ENCODE measurements at places on chromosomes 2 and 18. TPM values are rescaled to one million over a fixed set of nuclear protein-coding genes. Genes with fewer than 3 reads are reported as not detected.

CLEC4F gene
- not detected for total RNA-seq

FSHR gene
- total RNA-seq, result 0.06 TPM

ATOH8 gene
- total RNA-seq, result 5.6 TPM

MYO5B gene
- 4.0 TPM for total RNA-seq

DNA sequence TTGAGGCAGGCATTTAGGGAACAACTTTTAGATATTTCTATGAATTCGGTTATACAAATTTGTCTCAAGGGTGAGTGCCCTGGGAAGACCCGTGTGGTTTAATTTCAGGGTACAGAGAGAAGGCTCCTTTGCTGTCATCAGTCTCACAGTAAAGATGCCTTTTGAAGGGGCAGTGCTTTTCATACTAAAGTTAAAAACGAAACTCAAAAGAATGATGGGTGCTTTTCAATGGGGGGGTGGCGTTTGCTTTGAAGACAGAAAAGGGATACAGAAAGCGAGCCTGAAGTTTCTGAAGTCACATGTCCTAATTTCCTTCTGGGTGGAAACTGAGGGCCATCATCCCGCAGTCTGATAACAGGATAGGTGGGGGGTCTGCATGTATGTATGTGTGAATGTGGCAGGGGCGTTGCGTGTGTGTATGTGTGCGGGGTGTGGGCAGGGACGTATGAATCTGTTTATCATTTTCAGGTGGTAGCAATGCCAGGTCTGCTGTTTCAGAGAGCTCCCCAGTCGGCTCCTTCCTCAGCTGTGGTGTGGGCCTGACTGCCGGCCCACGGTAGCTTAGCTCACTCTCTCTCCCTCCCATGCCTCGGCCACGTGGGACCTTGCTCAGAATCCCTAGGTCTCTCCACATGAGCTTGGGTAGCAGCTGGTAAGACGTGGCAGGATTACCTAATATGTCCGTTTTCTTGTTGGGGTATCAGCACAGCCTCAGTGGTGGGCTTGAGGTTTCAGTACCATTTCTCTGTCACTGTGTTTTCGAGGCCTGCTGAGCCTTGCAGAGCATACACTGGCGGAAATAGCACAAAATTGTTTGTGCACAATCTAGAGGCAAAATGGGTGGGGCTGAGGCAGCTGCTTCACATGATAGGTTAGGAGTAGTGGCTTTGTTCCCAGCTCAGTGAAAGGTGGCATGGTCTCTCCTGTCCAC, 32.7 kb downstream of the ARHGAP25 start:
- H3K27me3 ChIP-seq, result no peaks in the 10 kb centered on the region
- DNase-seq, result no peak
- H3K4me3 ChIP-seq, result no peak overlapping the region
- no peaks in the 10 kb centered on the region for H3K36me3 ChIP-seq

DNA sequence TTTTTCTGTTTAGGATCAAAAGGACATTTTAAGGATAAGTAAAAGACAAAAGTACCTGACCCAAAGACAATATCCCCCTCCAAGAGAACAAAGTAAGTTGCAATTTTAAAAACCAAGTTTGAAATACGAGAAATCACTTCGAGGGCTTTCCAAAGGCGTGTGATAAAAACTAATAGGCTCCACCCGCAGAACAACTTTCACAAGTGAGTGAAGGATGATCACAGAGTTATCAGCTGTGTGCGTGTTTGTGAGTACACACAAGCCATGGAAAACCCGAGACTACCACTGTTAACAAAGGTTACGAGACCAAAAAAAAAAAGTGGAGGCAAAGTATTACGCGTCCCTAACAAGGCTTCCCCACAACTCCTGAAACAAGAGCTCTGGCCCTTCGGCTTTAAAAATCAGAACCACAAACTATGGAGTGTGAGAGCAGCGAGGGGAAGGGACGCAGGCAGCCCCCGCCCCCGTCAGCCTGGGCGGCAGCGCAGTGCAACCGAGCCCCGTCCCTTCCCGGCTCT, 719 bp downstream of the SMAD2 start:
- H3K4me1 ChIP-seq, result peaks cover 37% of the 10 kb centered on the region
- H3K36me3 ChIP-seq, result no peaks in the 10 kb centered on the region
- no peaks in the 10 kb centered on the region for H3K27me3 ChIP-seq
- DNase-seq, result no peak

GRCh38 chr2:26576565-26577441, 64.4 kb downstream of the CIB4 start:
- H3K27ac ChIP-seq, result no peak overlapping the region
- H3K4me3 ChIP-seq, result no peak overlapping the region
- no peaks in the 10 kb centered on the region for H3K36me3 ChIP-seq
- H3K27me3 ChIP-seq, result no peaks in the 10 kb centered on the region

DNA sequence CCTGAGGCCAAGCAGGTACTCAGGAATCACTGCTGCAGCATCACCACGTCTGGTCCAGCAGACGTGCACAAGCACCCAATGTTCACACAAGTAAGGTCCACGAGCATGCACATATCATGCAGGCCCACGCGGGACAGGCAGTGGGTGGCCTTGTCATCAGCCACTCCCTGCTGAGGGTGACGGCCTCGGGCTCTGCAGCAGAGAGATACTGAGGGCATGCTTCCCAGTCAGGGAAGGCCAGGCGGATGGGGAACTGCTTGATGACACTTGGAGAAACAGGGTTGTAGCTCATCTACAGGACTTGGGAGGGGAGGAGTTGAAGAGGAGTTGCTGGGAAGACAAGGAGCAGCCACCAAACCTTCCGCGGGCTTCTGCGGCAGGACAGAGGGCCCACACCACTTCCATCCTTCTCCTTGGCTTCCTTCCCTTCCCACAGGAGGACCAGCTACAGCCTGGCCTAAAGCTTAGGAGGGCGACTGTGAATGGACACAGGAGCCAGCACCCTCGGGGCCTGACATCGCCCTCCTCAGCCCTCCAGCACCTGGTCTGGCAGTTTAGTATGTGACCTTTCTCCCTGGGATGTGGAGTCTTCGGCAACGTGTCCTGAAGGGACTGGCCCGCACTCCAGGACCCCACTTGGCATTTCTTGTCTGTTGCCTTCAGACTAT, 15.2 kb downstream of the MFSD2B start:
- H3K27ac ChIP-seq, result no peak overlapping the region
- DNase-seq, result no peak

DNA sequence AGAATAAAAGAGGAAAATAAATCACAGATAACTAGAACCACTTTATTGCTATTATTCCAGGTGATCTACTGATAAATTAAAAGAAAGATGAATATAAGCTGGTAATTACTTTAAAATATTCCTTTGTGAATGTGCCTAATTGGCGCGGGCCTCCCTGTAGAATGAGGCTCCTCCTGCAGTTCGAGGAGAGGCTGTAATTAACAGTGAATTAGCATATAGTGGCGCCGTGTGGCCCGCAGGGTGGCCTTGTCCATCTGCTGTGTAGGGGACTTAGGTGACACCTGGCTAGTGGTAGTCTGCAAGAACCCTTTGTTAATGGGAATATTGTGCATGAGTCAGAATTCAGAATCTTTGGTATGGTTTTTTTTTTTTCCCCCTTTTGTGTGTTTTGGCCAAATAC, 119.8 kb downstream of the AGAP1 start:
- H3K27me3 ChIP-seq, result no peaks in the 10 kb centered on the region
- H3K4me3 ChIP-seq, result no peak overlapping the region
- no peak for DNase-seq
- H3K27ac ChIP-seq, result no peak overlapping the region
- peaks cover 8% of the 10 kb centered on the region for H3K4me1 ChIP-seq
- no peaks in the 10 kb centered on the region for H3K36me3 ChIP-seq

DNA sequence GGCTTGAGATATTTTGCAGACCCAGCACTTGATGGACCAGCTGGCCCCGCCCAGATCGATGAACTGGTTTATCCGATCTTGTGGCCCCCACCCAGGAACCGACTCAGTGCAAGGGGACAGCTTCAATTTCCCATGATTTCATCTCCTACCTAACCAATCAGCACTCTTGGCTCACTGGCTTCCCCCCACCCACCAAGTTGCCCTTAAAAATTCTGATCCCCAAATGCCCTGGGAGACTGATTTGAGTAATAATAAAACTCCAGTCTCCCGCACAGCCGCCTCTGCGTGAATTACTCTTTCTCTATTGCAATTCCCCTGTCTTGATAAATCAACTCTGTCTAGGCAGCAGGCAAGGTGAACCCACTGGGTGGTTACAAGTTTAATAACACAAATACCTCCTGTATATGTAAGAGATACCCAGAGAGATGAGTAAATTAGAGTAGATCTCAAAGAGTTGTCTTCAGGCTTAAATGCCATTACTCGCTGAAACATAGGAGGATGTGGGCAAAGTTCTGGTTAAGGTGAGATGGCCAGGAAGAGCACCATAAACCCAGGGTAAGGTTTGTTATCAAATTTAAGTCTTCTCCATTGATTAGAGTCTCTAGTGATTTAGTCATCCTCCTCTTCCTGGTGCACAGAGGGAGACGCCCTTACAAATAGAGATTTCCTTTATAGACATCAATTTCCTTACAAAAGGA, 222.8 kb downstream of the ARL4C start:
- no peak for DNase-seq
- peaks cover 3% of the 10 kb centered on the region for H3K27me3 ChIP-seq
- H3K4me3 ChIP-seq, result no peak overlapping the region
- H3K4me1 ChIP-seq, result no peaks in the 10 kb centered on the region
- no peak overlapping the region for H3K27ac ChIP-seq

DNA sequence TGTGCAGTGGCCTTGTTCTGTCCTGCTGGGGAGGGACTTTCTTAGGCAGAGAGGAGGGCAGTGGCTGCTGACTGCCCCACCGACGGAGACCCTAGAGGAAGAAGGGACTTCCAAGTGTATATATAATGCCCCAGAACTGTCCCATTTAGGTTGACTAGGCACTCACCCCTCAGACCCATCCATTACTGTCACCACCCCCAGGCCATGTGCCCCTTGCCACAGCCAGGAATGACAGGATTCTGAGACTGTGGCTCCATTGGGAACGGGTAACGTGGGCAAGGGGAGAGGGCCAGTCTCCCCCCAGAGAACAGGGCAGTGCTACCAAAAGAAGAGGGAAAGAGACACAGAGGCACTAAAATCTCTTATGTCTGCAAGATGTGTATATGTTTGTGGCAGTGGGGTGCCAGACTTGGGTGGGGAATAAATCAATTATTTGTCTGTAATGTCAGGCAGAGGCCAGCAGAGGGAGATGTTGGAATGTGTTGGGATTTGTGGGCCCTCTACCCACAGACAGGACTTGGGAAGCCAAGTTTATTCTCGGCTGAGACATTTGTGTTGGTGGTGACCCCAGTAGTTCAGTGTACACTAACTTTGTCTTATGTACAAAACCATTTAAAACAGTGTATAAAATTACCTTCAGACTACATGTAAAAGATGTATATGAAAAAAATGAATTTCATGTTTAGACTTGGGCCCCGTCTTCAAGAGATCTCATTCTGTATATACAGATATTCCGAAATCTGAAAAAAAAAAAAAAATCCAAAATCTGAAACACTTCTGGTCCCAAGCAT, 24.0 kb upstream of the TMEM37 start:
- no peaks in the 10 kb centered on the region for H3K36me3 ChIP-seq
- H3K4me1 ChIP-seq, result peaks cover 7% of the 10 kb centered on the region
- H3K27me3 ChIP-seq, result no peaks in the 10 kb centered on the region

GRCh38 chr18:39051013-39051412, 1485.4 kb upstream of the CELF4 start:
- H3K4me1 ChIP-seq, result no peaks in the 10 kb centered on the region
- H3K36me3 ChIP-seq, result no peaks in the 10 kb centered on the region
- H3K27ac ChIP-seq, result no peak overlapping the region
- no peak overlapping the region for H3K4me3 ChIP-seq

DNA sequence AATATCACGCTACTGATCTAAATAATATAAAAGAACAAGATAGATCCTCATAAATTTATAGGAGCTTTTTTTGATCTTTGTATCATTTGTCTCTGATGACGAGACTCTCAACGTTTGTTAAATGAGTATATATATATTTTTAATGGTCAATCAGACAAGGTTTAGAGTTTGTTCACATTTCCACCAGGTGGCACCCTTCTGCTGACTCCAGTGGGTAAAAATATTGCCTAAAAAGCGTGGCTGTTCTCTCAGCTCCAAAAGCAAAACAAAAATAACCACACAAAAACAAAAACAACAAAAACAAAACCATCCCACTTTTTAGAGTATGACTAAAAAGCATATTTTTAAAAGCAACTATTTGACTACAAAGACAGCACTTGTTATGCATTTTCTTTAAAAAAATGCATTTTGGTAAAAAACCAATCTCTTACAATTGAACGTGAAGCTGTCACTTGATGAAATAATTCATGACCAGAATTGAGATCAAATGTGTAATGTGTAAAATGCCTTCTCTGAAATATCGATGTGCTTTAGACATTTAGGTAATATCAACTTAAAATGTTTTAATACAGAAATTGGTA, 723.2 kb downstream of the DPP10 start:
- H3K4me3 ChIP-seq, result no peak overlapping the region
- H3K27ac ChIP-seq, result no peak overlapping the region
- H3K36me3 ChIP-seq, result no peaks in the 10 kb centered on the region
- no peaks in the 10 kb centered on the region for H3K27me3 ChIP-seq

DNA sequence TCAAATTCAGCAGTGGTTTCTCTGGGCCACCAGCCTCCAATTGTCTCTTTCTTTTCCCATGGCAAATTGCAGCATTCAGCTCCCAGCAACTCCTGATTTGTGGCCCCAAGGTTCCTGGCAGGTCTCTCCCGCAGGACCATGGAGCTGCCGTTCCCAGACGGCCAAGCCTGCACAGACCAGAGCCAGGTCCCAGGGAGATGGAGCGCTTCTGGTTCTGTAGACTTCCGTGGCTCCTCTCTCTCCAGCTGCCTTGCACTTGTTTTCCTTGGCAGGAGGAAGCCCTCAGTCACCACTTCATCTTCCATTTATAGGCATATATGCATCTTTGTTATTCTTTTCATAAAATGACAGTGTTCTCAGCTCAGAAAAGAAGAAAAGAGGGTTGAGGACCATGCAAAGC, 21.7 kb downstream of the TNP1 start:
- H3K4me1 ChIP-seq, result no peaks in the 10 kb centered on the region
- no peak overlapping the region for H3K27ac ChIP-seq
- H3K27me3 ChIP-seq, result no peaks in the 10 kb centered on the region
- H3K4me3 ChIP-seq, result no peak overlapping the region
- DNase-seq, result no peak

GRCh38 chr2:43507137-43507536, 88.7 kb downstream of the THADA start:
- no peaks in the 10 kb centered on the region for H3K27me3 ChIP-seq
- H3K4me3 ChIP-seq, result no peak overlapping the region
- no peaks in the 10 kb centered on the region for H3K36me3 ChIP-seq
- DNase-seq, result no peak

DNA sequence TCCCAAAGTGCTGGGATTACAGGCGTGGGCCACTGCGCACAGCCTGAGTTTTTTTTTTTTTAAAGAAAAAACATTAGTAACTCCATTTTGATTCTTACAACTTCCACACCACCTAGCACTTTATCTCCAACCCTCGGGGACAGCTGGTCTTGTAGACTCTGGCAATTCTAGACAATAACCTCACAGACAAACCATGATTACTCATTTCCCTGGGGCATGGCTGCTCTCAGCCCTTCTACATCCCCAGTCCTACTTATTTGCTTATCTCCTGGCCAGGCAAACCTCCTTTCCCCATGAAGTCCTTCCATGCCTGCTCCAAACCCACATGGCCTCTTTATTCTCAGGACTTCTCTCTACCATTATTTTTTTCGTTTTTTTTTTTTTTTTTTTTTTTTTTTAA, 91.1 kb downstream of the ACTR3 start:
- peaks cover 6% of the 10 kb centered on the region for H3K4me1 ChIP-seq
- H3K4me3 ChIP-seq, result no peak overlapping the region
- no peaks in the 10 kb centered on the region for H3K36me3 ChIP-seq
- H3K27me3 ChIP-seq, result no peaks in the 10 kb centered on the region
- DNase-seq, result no peak
- no peak overlapping the region for H3K27ac ChIP-seq
